ENCODE measurements at places on chromosomes 6 and 20.

- DNase-seq = no peak
Measured at GRCh38 chr6:127950566-127951145, 49.8 kb upstream of the THEMIS start.

- DNase-seq = no peak
Measured at GRCh38 chr6:104784884-104785283, 74.8 kb downstream of the HACE1 start.

- no peak for DNase-seq
Measured at GRCh38 chr20:11153819-11154218, 480.0 kb upstream of the JAG1 start.

DNA sequence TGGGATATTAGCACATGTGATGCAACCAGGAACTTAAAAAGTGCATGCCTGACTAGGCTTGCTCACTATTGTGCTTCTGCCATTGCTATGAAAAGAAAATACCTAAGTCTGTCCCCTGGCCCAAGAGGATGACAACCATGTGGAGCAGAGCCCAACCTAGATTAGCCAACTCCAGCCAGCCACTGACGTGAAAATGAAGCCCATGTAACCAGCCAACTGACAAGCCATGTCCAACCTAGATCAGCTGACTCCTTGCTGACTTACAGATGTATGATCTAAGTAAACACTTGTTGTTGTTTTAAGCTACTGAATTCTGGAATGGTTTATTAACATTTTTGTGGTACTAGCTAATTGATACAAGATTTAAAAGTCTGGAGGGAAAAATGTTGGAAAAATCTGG lies 47.5 kb downstream of the PIGU start:
- DNase-seq = no peak

DNA sequence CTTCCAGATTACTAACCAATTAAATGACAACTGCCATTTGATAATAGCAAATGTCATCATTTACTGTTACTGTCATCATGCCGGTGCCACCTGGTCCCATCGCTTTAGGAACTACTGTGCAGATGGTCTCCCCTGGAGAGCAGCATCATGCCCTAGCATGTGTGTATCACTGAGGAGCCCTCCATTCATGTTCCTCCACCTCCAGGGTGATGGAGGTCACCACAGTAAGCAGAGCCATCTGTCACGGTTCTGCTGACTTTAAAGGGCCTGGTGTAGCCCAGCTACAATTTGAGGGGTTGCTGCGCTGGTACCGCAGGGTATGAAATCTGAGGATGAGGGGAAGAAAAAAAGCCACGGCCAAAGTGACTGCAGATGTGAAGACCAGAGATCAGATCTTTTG lies 118.8 kb upstream of the KCNK16 start:
- DNase-seq = no peak

- DNase-seq = no peak
Measured at GRCh38 chr6:90393232-90393884, 96.7 kb upstream of the BACH2 start.

GRCh38 chr6:21284166-21284565 lies 309.4 kb upstream of the SOX4 start:
- DNase-seq = no peak

- no peak for DNase-seq
Measured at GRCh38 chr6:18359237-18359885, 27.8 kb upstream of the RNF144B start.

DNA sequence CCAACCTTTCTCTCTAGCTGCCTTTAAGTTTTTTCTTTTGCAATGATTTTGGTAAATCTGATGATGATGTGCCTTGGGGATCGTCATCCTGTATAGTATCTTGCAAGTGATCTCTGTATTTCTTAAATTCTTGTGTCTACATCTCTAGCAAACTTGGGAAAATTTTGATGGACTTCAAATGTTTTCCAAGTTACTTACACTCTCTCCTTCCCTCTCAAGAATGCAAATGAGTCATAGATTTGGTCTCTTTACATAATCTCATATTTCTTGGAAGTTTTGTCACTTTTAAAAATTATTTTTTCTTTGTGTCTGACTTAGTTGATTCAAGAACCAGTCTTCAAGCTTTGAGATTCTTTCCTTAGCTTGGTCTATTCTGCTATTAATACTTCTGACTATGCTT lies 176.4 kb downstream of the TBC1D32 start:
- no peak for DNase-seq

All from stimulated activated CD8-positive, alpha-beta memory T cell treated with anti-CD3 and anti-CD28 coated beads, Interleukin-7, amount 100 ng/mL, for 48 hours (primary cell).